H1 (cell line): ENCODE measurements at places on chromosomes 5 and 9. TPM values are rescaled to one million over a fixed set of nuclear protein-coding genes. Genes with fewer than 3 reads are reported as not detected.

ITK gene
- total RNA-seq: not detected in 2 replicates

GRCh38 chr5:88875341-88876234 lies 7.4 kb downstream of the MEF2C start:
- DNase-seq: no peak
- no peaks in the 10 kb centered on the region for H3K27me3 ChIP-seq
- no peak overlapping the region for H3K4me3 ChIP-seq
- H3K36me3 ChIP-seq: no peaks in the 10 kb centered on the region

PDCD1LG2 gene
- not detected in 2 replicates for total RNA-seq

- H3K27ac ChIP-seq: no peak overlapping the region
- no peak overlapping the region for H3K4me3 ChIP-seq
- no peaks in the 10 kb centered on the region for H3K36me3 ChIP-seq
Observed at GRCh38 chr9:13899924-13900323, 414.0 kb downstream of the NFIB start.

DNA sequence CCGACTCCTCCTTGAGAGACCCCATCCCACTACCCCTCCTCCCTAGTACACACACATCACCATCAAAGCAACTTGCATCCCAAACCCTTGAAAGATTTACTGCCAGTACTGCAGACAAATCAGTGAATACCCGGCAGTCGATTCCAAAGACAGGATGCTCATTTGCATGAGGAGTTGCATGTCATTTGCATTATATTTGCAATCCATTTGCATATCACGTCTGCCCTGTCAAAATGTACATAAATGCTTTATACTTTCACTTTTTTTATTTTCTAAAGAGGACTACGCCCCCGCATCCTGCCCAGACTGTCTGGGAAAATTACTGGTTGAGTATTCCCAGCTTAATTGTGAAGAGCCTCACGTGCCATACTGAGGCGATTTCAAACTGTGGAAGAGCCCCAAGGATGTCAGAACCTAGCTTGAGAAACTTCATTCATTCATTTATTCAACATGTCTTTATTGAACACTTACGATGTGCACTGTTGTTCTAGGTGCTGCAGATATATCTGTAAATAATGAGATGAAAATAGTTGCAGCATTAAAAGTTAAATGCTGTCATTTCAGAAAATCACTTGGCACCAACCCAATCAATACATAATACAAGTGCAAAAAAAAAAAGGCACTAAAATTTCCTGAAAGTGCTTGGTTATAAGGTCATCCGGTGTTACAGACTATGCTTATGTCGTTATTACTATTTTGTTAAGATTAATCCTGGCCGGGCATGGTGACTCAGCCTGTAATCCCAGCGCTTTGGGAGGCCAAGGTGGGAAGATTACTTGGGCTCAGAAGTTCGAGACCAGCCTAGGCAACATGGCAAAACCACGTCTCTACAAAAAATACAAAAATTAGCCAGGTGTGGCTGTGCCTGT lies 17.2 kb upstream of the SIL1 start:
- H3K4me1 ChIP-seq: no peaks in the 10 kb centered on the region
- H3K27ac ChIP-seq: no peak overlapping the region
- no peaks in the 10 kb centered on the region for H3K36me3 ChIP-seq
- no peak overlapping the region for H3K4me3 ChIP-seq
- no peaks in the 10 kb centered on the region for H3K27me3 ChIP-seq
- DNase-seq: no peak

ACSL6 gene
- 2.4 and 3.8 TPM in 2 replicates for total RNA-seq

TAF11L5 gene
- total RNA-seq: not detected in 2 replicates

DNA sequence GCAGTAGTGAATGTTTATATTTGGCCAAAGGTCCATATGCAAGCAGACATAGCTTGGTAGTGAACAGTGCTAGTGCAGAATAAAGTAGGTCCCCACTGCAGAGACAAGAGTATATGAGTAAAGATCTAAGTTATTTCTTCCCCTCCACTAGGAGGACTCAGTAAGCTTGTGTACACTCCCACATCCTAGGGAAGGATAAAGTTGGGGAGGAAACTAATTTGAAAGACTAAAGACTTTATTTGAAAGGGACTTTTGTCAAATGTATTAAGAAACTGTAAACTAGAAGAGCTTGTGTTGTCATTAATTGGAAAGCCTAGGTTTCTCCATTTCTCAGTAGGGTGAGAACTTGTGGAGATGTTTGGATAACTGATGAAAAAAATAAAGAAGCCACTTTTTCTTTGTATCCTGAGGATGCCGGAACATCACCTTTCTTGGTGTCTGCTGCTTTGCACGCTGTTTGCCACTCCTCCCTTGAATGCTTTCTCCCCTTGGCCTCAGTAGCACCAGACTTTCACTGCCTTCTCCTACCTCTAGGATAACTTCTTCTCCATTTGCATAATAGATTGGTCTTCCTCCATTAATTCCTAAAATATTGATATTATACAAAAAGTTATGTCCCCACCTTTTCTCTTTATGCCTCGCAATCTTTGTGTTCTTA lies 329.0 kb downstream of the PARP8 start:
- no peak overlapping the region for H3K4me3 ChIP-seq
- no peaks in the 10 kb centered on the region for H3K36me3 ChIP-seq
- H3K27me3 ChIP-seq: no peaks in the 10 kb centered on the region
- H3K4me1 ChIP-seq: no peaks in the 10 kb centered on the region

DNA sequence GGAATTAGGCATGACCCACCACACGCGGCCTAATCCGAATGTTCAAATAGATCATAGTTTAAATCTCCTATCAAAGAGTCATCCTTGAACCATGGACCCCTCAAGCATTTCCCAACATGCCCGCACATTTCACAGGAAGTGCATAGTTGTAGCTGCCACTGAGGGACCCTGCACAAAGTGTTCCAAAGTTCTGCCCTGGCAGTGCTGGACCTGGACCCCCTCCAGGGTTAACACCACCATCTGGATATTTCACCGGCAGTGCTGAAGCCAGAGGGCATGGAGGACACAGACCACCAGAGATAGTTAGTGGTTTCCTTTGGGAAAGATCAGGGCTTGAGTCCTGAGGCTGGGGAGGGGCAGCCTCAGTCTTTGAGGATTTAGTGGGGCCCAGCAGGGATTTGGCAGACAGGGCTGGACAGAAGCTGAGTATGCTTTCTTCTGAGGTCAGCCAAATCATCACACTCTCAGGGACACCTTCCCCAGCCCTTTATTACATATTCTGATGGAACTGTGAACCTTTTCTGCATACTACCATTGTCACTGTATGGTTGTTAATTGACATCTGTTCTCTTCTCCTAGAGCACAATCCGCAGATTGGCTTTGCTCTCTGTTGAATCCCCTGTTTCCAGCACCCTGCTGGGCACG lies 143.6 kb upstream of the EFNA5 start:
- no peak for DNase-seq
- H3K27ac ChIP-seq: no peak overlapping the region
- no peak overlapping the region for H3K4me3 ChIP-seq
- H3K27me3 ChIP-seq: no peaks in the 10 kb centered on the region
- H3K4me1 ChIP-seq: peaks cover 17% of the 10 kb centered on the region; the same call in 1 of the 2 replicates

PIP5KL1 gene
- 12.2 and 13.4 TPM in 2 replicates for total RNA-seq

- H3K4me1 ChIP-seq: no peaks in the 10 kb centered on the region
- H3K27me3 ChIP-seq: no peaks in the 10 kb centered on the region
- H3K4me3 ChIP-seq: no peak overlapping the region
- H3K36me3 ChIP-seq: no peaks in the 10 kb centered on the region
- H3K27ac ChIP-seq: no peak overlapping the region
Observed at GRCh38 chr9:26949637-26950069, 2.6 kb upstream of the PLAA start.

FRMPD1 gene
- total RNA-seq: 0.32 and 0.52 TPM in 2 replicates

DNA sequence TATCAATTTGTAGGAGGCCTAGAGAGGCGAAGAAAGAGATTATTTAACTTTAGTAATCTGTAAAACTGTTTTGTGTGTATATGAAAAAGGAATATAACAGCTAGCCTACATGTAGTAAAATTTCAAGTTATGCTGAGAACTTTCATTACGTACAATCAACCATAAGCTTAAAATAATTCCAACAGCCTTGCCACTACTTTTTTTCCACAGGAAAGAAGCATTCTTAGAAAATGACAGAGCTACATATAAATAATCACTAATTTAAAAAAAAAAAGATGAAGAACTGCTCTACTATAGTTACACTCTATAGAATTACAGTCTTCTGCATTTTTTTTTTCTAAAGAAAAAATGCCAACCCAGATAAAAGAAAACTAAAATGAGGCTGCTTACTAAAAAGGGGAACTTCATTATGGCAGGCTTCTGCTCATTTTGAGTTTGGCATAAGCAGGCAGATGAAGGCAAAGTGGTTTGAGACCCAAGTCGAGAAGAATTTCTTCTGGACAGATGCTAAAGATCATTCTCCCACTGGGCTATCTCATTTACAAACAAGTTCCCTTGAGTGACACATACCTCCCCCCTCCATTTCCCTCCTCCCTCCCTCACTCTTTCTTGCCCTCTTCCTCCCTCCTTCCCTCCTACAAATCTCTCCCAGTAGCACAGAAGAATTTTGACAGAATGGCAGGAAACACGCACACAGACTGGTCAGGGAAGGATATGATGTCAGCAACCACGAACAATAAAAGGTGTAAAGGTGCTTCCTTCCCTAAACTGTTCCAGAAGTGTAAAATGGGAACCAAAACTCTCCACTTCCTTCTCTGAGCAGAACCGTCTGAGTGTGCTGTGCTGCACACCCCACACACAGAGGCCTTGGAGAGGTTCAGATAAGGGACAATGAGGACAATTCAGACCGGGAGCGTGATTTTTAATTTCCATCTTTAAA lies 56.1 kb downstream of the MEF2C start:
- peaks cover 5% of the 10 kb centered on the region for H3K4me1 ChIP-seq
- H3K36me3 ChIP-seq: no peaks in the 10 kb centered on the region
- H3K27ac ChIP-seq: no peak overlapping the region
- H3K4me3 ChIP-seq: no peak overlapping the region

ZNF366 gene
- not detected in 2 replicates for total RNA-seq

- H3K4me3 ChIP-seq: no peak overlapping the region
- peaks cover 3% of the 10 kb centered on the region for H3K4me1 ChIP-seq
- DNase-seq: no peak
- no peaks in the 10 kb centered on the region for H3K36me3 ChIP-seq
- no peaks in the 10 kb centered on the region for H3K27me3 ChIP-seq
- H3K27ac ChIP-seq: no peak overlapping the region
Observed at GRCh38 chr9:77807281-77807683, 159.2 kb upstream of the GNA14 start.

DNA sequence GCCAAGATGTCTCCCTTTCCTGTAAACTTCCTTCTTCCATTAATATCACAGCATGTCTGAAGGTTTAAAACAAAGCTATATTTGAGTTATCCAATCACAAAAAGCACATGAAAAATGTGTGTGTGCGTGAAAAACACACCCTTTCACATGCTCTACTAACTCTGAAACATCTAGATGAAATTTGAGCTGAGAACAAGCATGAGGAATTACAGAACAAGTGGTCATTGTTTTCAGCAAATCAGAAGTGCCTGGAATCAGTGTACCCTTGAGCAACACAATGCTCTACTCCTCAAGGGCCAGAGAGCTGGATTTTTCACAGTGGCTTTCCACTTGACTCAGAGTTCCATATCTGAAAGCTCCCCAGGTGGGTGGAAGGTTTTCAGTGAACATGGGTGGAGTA lies 255.9 kb downstream of the PSAT1 start:
- H3K4me1 ChIP-seq: peaks cover 4% of the 10 kb centered on the region
- H3K27me3 ChIP-seq: no peaks in the 10 kb centered on the region
- DNase-seq: no peak
- H3K27ac ChIP-seq: no peak overlapping the region
- H3K4me3 ChIP-seq: no peak overlapping the region
- H3K36me3 ChIP-seq: no peaks in the 10 kb centered on the region

ZDHHC21 gene
- 4.8 and 6.0 TPM in 2 replicates for total RNA-seq

BHMT gene
- 1.6 and 1.7 TPM in 2 replicates for total RNA-seq

GRCh38 chr9:86368871-86369521 lies 14.8 kb upstream of the TUT7 start:
- no peaks in the 10 kb centered on the region for H3K27me3 ChIP-seq
- no peak overlapping the region for H3K27ac ChIP-seq
- DNase-seq: no peak
- H3K4me3 ChIP-seq: no peak overlapping the region
- H3K36me3 ChIP-seq: no peaks in the 10 kb centered on the region
- no peaks in the 10 kb centered on the region for H3K4me1 ChIP-seq

- no peaks in the 10 kb centered on the region for H3K27me3 ChIP-seq
- H3K27ac ChIP-seq: no peak overlapping the region
- no peak for DNase-seq
- peaks cover 5% of the 10 kb centered on the region; the same call in 1 of the 2 replicates for H3K4me1 ChIP-seq
- no peak overlapping the region for H3K4me3 ChIP-seq
- H3K36me3 ChIP-seq: no peaks in the 10 kb centered on the region
Observed at GRCh38 chr9:96294159-96294545, 7.8 kb downstream of the HSD17B3 start.

ARHGEF39 gene
- total RNA-seq: 17.5 and 18.6 TPM in 2 replicates

CKS2 gene
- 320 and 337 TPM in 2 replicates for total RNA-seq

ANKHD1 gene
- total RNA-seq: 101 and 108 TPM in 2 replicates

C8G gene
- 0.80 TPM in 1 of 2 replicates, not detected in the other for total RNA-seq

DNA sequence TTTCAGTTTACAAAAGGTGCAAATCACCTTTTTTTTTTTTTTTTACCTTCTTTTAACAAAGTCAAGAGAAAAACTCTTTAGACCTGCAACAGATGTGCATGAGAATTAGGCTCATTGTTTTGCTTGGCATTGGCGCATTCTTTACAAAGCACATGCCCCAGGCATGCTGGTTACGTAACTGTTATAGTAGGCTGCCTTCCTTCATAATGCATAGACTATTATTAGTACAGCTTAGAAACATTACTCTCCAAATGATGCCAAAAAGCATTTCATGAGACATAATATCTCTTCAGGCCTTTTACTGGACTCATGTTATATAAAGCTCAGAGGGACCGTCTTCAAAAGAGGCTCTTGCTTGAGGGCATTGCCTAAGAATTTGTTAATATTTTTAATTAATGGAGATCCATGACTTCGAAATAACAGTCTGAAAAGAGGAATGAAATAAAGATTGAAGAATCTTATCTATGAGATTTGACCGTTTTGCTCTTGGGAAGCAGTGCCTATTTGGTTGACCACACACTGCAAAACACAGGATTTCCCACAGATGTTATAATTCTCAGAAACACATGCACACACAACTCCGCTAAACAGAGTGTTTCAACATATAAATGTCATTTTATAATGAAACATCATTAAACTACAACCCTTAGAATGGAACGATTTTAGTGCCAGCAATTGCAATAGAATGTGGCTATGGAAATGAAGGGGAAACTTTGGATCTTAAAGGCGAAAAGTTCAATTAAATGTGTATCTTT lies 478.7 kb downstream of the PRR16 start:
- no peak overlapping the region for H3K27ac ChIP-seq
- no peaks in the 10 kb centered on the region for H3K36me3 ChIP-seq
- H3K27me3 ChIP-seq: no peaks in the 10 kb centered on the region
- no peak for DNase-seq

DNA sequence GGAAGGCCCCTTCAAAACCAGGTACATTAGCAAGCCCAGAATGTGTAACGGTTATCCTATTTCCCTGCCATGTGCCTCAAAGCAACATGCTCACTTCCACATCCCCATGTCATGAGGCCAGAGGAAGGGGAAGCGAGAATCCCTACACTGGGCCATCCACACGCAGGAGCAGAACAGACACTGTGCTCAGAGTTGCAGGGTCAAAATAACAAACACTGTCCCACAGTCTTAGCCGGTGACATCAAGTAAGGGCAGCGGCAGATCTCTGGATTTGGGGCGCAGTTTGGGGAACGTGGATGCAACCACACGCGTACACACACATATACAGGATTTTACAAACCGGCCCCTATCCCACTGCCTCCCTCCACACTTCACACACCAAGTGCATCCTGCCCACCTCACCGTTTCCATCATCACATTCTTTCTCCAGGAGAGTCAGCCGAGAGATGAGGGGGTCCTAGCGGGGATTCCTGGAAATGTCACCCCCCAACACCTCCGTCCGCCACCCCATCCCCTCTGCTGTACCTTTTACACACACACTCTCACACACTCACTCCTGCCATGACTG lies 776 bp downstream of the APBA1 start:
- H3K27ac ChIP-seq: no peak overlapping the region
- peak overlapping the region; percentile 56 for H3K4me3 ChIP-seq
- DNase-seq: no peak
- peaks cover 4% of the 10 kb centered on the region; the same call in 1 of the 2 replicates for H3K4me1 ChIP-seq
- peaks cover 19% of the 10 kb centered on the region for H3K27me3 ChIP-seq
